K562 (cell line): ENCODE measurements at places on chromosomes 3 and 15.

- no peak for DNase-seq
These were observed 10.5 kb upstream of the TM4SF18 start for GRCh38 chr3:149343951-149344350.

DNA sequence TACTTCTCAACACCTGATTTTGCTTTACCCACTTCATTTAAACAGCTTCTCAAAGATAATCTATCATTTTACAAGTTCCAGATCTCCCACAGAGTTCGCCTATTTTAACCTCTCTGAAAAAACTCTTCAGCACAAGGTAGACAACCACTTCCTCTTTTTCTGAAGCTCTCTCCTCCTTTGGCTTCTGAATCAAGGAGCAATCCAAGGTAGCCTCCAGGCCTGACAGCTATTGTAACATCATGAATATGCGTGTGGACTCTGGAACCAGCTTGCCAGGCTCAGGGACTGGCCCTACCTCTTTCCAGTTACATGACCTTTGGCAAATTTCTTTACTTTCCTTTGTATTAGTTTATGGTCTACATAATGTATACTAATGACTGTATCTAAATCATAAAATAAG, 405.9 kb upstream of the ZNF385D start:
- DNase-seq = no peak

- DNase-seq = no peak
These were observed 180.5 kb upstream of the RASGRP1 start for GRCh38 chr15:38745126-38745525.

GRCh38 chr3:142348460-142348859, 99.4 kb downstream of the XRN1 start:
- no peak for DNase-seq

DNA sequence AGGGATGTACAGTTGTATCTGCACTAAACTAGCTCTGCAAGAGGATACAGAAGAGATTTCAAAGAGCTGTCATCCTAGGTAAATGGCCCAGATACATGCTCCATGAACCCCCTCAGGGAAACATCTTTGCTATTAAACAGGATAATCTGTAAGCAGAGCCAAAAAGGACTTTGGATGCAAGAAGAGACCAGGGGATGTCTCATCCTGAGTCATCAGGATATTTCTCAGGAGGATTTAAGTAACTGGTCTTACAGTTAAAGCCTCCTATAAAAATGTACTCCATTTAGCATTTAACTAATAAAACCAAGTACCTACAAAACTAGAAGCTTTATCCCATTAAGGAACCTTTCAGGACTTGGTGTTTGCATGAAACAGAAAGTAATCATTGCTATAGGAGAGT, 48.2 kb upstream of the PHLDB2 start:
- no peak for DNase-seq

DNA sequence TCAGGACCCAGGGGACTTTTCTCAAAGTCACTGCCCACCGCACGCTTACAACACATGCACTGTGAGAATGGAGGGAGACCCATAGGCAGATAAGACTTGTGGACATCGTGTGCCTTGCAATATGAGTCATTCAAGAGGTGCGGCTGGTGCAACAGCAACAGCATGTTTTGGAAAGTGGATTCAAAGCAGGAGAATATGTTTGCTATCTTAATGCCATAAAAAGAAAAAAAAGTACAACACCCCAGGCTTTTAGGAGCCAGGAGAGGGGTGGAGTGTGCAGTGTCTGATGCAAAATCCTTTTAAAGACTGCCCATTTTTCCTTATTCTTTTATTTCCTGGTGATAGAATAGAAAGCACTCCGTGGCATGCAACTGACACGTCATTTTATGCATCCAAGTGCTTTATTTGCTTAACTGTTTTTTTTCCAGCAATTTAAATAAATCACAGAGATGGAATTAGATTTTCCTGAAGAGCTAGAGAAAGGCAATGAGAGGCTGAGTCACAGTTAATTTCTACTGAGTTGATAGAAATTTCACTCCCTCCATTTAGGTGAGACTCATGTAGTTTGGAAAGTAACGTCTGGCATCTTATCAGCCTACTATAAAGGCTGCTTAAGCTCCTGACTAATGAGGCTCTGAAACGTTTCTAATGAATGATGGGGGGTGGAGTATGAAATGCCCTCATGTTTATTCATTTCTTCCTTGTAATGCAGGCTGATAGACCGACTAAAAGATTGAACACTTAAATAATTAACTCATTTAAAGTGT, 96.4 kb downstream of the NSUN3 start:
- peak; percentile 9 for DNase-seq

GRCh38 chr3:171790574-171790897, 19.7 kb downstream of the PLD1 start:
- no peak for DNase-seq

DNA sequence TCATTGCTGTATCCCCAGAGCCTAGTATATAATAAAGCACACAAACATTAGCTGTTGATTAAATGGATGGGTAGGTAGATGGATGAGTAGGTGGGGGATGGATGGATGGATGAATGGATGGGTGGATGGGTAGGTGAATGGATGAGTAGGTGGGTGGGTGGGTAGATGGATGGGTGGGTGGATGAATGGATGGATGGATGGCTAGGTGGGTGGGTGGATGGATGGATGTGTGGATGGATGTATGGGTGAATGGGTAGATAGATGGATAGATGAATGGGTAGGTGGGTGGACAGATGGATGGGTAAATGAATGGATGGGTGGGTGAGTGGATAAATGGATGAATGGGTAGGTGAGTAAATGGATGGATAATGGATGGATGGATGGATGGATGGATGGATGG, 30.2 kb upstream of the NSMCE3 start:
- no peak for DNase-seq

DNA sequence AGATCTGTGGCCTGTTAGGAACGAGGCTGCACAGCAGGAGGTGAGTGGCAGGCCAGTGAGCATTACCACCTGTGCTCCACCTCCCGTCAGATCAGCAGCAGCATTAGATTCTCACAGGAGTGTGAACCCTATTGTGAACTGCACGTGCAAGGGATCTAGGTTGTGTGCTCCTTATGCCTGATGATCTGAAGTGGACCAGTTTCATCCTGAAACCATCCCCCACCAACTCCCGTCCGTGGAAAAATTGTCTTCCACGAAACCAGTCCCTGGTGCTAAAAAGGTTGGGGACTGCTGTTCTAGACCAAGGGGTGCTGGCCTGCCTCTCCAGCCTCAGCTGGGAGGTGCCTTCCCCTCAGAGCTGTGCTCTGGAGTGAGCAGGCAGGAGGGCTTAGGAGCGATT, 61.4 kb downstream of the RPLP1 start:
- no peak for DNase-seq

- DNase-seq = no peak
These were observed 91.8 kb upstream of the PFN2 start for GRCh38 chr3:150062492-150062891.

DNA sequence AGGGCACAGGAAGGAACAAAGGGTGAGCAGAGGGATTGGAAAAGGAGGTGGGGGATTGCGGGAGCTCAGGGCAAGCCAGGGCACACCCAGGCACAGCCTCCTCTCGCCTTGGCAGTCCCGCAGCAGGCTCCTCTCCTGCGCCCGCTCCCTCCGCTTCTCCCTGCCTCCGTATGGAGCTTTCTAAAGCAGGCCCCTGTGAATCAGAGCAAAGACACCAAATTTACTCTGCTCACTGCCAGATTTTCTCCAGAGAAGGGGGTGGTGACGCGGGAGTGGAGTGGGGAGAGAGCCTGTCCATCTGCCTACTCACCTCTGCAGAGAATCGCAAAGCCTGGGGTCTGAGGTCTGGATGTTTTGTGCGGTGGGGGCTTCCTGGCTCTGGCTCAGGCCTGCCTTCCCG, 20.0 kb downstream of the ATP2B2 start:
- no peak for DNase-seq

DNA sequence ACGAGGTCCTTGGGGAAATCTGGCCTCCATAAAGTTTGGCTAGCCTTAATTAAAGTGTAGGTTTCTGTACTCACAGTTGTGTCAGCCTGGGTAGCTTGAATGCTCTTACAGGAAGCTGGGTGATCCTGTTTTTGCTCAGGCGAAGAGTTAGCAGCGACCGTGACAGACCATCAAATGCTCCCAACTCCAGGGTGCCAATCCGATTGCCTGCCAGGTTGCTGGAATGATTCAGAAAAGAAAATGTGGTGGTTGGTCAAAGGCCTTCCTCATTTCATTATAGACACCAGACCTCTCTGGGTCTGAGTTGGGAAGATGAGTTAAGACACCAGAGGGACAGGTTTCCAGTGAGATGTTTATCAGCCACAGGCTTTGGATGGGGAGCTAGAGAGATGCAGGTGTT, 86.0 kb downstream of the LRIG1 start:
- DNase-seq = no peak

DNA sequence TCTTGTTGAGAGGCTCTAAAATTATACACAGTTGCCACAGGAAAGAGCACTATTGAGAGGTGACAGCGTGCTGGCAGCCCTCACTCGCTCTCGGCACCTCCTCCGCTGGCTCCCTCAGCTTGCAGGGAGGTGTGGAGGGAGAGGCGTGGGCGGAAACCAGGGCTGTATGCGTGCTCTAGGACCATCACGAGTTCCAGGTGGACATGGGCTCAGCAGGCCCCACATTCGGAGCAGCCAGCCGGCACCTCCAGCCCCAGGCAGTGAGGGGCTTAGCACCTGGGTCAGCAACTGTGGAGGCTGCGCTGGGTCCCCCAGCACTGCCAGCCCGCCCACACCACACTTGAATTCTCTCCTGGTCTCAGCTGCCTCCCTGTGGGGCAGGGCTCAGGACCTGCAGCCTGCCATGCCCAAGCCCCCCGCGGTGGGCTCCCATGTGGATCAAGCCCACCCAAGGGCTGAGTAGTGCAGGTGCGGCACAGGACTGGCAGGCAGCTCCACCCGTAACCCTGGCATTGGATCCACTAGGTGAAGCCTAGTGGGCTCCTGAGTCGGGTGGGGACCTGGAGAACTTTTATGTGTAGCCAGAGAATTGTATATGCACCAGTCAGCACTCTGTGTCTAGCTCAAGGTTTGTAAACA, 460.6 kb upstream of the ALCAM start:
- no peak for DNase-seq

GRCh38 chr3:19216669-19217337, 68.5 kb downstream of the KCNH8 start:
- DNase-seq = no peak

GRCh38 chr3:43309372-43310305, 23.3 kb downstream of the SNRK start:
- DNase-seq = no peak

- DNase-seq = no peak
These were observed 275.7 kb upstream of the THBS1 start for GRCh38 chr15:39304931-39305728.

GRCh38 chr3:188294113-188294512, 140.2 kb downstream of the LPP start:
- DNase-seq = no peak

- DNase-seq = no peak
These were observed 69.3 kb downstream of the RPL39L start for GRCh38 chr3:187069857-187070516.

- DNase-seq = no peak
These were observed 30.2 kb upstream of the BSN start for GRCh38 chr3:49523756-49524747.

DNA sequence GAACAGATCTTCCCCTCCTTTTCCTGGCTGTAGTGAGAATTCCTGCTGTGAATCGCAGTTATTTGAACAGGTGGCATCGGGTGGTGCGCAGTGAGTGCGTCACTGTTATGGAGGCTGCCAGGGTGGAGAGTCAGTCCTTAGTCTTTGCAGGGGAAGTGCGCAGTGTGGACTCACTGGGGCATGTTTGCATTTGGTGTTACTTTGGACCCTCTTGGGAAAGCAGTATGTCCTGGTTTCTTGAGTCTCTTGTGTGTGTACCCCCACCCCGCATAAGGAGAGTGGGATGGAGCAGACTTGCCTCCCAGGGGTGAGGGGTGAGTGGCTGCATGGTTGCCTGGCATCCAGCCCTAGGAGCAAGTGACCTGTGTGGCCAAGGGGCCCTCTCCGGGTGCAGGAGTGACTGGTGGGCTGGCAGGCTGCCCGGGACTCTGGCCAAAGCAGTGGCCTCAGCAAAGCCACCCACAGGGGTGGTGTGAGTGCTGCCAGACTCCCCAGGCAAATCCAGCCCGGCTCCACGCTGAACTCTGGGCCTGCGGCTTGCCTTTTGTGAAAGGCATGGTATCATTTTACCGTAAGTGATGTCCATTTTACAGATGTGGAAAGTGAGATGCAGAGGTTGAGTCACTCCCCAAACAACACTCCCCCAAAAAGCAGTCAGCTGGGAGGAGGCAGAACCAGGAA, 46.4 kb downstream of the DNASE1L3 start:
- DNase-seq = no peak

- DNase-seq = no peak
These were observed 11.9 kb upstream of the PKM start for GRCh38 chr15:72242775-72243370.

- DNase-seq = peak; percentile 54
These were observed 14.6 kb downstream of the HDAC11 start for GRCh38 chr3:13494463-13495350.

DNA sequence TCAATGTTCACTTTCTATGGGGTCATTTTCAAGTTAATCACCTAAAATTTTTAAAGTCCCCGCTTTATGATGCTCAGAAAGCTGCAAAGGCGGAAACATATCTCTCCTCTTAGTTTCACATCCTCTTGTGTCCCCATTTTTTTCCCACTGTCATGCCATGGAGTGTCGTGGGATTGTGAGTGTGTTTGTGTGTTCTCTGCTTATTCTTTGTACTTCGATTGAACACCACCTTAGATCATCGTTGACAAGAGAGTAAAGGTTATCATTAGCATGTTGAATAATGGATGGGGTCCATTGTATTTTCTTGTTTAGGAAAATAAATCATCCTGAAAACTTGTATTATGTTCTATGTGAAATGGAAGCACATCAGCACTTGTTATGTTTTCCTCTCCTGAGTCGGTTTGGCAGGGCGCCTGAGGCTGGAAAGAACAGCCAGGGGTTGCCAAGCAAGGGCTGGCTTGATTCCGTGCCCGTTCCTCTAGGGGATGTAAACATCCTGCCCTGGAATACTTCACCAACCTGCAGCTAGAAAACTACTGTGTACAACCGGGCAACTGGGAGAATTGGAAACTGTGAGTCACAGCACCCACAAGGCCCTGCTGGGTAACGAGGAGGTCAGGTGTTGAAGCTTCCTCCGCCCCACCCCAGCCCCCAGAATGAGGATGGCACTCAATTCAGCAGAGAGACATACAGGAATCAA, 67.2 kb downstream of the EIF4E3 start:
- DNase-seq = no peak

DNA sequence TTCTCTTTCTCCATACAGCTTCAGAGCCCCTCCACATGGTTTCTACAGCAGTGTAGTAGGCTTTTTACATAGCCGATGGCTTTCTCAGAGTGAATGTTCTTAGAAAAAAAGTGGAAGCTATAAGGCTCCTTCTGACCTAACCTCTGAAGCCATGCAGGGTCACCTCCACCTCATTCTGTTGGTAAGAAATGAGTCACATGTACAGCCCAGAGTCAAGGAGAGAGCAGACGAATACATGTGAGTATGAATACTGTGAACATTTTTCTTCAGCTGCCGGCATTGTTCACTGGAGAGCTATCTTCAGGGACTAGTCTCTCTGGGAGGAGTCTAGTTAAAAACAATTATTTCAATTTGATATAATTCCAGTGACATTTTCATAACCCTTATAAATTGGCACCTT, 68.2 kb upstream of the THRB start:
- peak; percentile 28 for DNase-seq
